ENCODE measurements at places on chromosomes 6 and 20.

DNA sequence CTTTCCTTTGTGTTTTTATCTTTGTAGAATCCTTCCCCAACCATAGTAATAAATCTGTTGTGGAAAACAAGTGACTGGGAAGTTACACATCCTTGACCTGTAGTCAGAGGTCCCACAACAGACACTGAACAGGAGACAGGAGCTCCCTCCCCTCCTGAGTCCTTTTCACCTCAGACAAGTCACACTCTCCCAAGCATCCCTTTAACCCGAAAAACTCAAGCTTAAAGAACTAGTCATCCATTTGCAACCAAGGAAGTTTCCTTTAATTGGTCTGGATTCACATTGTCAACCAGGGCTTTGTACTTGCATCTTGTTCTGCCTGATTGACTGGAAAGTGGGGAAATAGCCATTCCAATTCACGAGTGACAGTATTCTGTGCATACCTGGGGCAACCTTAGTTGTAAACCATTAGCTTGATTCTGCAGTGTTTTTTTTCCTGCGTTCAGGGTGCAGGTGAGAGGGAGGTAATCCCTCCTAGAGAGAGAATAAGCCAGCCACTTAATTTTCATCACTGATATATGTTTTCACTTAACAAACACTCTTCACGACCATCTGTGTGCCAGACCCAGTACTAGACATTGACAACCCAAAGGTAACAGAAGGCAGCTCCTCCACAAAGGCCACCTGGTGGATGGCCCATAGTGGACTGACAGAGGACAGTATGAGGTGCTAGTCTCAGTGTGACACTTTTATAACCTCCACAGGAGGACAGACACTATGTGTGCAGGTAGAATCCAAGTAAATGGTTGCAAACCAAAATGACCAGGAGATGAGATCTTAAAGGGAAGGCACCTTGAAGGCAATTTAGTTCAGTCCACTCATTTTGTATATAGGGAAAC is 112.4 kb downstream of the SLX4IP start:
- no peak for DNase-seq

GRCh38 chr6:43465948-43466347 is 10.6 kb upstream of the DLK2 start:
- no peak for DNase-seq

- no peak for DNase-seq
Measured at GRCh38 chr20:8967641-8968245, 101.1 kb upstream of the PLCB4 start.

DNA sequence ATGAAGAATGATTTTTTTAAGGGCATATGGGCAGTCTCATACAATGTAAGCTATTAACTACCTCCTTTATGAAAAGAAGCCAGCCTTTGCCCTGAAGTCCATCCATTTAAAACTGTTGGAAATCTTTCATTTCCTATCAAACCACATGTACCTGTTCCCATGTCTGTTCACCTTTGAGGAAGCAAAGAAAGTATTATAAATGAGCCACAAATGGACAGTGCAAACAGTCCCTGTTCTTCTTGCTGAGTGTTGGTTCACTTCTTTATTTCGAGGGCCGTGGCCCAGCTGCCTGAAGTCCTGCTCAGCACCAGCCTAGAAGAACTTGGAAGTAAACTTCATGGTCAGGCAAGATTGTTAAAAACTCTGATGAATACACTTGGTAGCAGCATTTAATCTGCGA is 112.4 kb downstream of the TMEM242 start:
- no peak for DNase-seq
